Activated B cell treated with CpG ODN at 0.5 μM for 24 hours (primary cell): ENCODE measurements at places on chromosomes 11 and 22. TPM values are rescaled to one million over a fixed set of nuclear protein-coding genes. Genes with fewer than 3 reads are reported as not detected.
A peak's percentile ranks its signal among the peaks of the same experiment; 100 is the strongest.

GRCh38 chr11:11446967-11447366, 93.9 kb upstream of the CSNK2A3 start:
- H3K27ac ChIP-seq = no peak overlapping the region
- H3K36me3 ChIP-seq = no peaks in the 10 kb centered on the region
- H3K4me1 ChIP-seq = no peaks in the 10 kb centered on the region
- no peak overlapping the region for H3K4me3 ChIP-seq

DNA sequence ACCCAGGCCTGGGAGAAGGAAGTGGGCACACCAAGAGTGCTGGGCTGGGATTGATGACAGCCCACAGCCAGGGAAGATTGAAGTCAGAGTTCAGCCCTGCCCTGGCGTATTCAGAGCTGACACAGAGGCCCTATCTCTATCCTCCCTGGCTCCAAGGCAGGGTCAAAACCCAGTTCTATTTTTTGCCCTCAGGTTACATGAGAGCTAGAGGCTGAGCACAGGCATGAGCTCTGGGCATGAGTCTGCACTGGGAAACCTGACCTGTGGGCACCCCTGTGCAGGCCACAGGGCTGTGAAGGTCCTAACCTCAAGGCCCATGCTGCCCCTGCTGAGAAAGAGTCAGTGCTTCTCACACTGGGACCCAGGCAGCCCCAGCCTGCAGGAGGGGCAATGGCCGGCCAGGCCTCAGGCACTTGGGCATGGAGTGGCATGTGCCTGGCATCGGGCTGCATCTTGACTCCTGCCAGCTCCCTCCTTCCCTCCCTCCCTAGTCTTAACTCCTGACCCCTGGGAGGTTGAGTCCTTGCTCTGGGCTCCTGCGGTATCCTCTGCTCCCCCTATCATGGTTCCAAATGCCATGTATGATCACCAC, 5.4 kb downstream of the SLC35E4 start:
- DNase-seq = no peak
- H3K27ac ChIP-seq = no peak overlapping the region
- peaks cover 3% of the 10 kb centered on the region for H3K36me3 ChIP-seq
- H3K4me3 ChIP-seq = no peak overlapping the region
- no peaks in the 10 kb centered on the region for H3K27me3 ChIP-seq

DNA sequence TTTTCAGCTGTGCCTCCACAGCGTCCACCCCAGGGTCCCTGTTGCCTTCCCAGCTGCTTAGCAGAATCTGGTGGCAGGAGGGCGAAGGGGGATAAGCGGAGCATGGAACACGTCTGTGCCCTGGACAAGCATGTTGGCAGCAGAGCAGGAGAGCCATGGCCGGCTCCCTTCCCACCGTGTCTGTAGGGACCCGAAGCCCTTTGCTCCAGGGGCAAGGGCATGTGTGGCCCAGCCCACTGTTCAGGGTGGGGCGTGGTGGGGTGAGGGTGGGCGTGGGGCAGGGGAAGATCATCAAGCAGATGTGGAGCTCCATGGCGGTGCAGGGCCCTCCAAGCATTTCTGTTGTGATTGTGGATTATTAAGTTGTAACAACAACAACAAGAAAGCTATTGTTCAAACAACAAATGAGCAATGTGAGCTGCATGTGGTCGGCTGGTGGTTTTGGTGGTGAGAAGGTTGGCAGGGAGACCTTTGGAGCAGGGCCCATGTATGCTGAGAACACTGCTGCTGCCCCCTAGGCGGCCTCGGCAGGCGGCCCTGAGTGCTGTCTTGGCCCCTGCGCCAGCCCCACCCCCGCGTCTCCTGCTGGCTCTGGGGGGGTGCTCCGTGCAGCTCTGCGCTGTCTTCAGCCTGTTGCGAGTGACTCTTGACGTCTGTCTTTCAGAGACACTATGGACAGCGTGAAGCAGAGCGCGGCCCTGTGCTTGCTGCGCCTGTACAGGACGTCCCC, 50.9 kb downstream of the AP2A2 start:
- H3K27ac ChIP-seq = no peak overlapping the region
- no peaks in the 10 kb centered on the region for H3K4me1 ChIP-seq
- H3K36me3 ChIP-seq = peaks cover 71% of the 10 kb centered on the region
- DNase-seq = no peak
- no peaks in the 10 kb centered on the region for H3K27me3 ChIP-seq

- DNase-seq = peak; percentile 4
- H3K4me3 ChIP-seq = no peak overlapping the region
- H3K27me3 ChIP-seq = peaks cover 18% of the 10 kb centered on the region
- H3K36me3 ChIP-seq = no peaks in the 10 kb centered on the region
- no peak overlapping the region for H3K27ac ChIP-seq
These were observed 4.3 kb downstream of the MRGPRG start for GRCh38 chr11:3214420-3214699.

DNA sequence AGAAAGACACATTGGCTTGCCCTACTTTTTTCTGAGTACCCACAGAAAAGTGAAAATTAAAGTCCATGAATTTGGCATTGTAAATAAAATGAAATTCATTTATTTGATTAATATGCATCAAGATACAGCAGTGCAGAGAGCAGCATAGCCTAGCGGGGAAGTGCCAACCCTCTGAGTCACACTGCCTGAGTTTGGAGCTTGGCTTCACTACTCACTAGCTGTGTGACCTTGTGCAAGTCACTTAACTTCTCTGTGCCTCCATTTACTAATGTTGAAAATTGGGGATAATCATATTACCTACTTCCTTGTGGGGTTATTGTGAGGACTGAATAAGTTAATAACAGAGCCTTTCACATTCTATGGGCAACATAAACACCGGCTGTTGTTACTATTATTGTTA, 111.5 kb upstream of the CSNK2A3 start:
- H3K4me1 ChIP-seq = no peaks in the 10 kb centered on the region
- H3K27me3 ChIP-seq = no peaks in the 10 kb centered on the region
- H3K27ac ChIP-seq = no peak overlapping the region
- no peak for DNase-seq
- no peak overlapping the region for H3K4me3 ChIP-seq

DNA sequence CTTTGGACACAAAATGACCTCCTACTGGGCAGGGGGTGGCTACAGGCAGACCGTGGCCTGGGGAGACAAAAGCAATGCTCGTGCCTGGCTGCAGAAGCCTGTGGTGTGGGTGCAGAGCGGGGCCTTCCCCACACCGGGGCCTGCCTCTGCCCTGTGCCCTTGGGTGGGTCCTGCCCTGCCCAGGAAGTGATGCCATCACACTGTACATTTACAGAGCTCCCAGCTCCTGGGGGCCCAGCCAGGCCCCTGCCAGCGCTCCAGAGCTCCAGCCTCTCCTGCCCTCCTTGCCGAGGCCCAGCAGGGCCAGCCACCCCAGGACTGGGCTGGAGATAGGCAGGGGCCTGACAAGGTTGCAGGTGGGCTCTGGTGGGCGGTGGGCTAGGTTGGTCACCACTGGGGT, 40.1 kb downstream of the MUC5B start:
- peak overlapping the region; percentile 79 for H3K4me3 ChIP-seq
- peaks cover 15% of the 10 kb centered on the region for H3K4me1 ChIP-seq
- DNase-seq = no peak
- H3K36me3 ChIP-seq = peaks cover 4% of the 10 kb centered on the region
- H3K27me3 ChIP-seq = no peaks in the 10 kb centered on the region

DNA sequence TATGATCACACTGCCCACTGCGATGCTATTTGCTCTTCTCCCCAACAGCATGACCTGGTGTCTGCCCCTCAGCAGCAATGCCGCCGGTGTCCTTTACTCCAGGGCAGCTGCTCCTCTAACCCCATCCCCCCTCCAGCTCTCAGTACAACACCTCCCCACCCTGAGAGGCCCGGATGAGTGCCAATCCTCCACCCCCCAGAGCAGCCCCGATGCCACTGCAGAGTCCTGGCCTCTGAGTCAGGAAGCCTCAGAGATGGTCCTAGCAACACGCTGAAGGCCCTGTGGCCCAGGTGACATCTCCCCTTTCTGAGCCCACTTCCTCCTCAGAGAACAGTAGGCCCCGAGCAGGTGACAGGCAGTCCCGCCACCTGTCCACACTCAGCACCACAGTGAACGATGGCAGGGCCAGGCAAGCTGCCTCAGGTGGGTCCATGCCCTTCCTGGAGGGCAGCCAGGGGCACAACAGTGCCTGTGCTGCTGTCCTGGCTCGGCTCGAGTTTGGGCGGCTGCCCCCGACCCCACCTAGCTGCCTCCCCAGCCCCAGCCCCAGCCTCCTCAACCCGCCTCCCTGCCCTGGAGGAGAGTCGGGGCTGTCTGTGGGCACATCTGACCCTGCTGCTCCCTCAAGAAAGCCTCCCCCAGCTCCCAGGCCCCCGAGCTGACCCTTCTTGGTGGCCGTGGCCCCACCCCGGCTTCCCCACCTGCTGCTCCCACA, 3.9 kb upstream of the NDUFS8 start:
- H3K4me3 ChIP-seq = no peak overlapping the region
- DNase-seq = no peak
- H3K36me3 ChIP-seq = peaks cover 2% of the 10 kb centered on the region
- H3K27ac ChIP-seq = no peak overlapping the region
- H3K27me3 ChIP-seq = no peaks in the 10 kb centered on the region
- peaks cover 19% of the 10 kb centered on the region for H3K4me1 ChIP-seq

DNA sequence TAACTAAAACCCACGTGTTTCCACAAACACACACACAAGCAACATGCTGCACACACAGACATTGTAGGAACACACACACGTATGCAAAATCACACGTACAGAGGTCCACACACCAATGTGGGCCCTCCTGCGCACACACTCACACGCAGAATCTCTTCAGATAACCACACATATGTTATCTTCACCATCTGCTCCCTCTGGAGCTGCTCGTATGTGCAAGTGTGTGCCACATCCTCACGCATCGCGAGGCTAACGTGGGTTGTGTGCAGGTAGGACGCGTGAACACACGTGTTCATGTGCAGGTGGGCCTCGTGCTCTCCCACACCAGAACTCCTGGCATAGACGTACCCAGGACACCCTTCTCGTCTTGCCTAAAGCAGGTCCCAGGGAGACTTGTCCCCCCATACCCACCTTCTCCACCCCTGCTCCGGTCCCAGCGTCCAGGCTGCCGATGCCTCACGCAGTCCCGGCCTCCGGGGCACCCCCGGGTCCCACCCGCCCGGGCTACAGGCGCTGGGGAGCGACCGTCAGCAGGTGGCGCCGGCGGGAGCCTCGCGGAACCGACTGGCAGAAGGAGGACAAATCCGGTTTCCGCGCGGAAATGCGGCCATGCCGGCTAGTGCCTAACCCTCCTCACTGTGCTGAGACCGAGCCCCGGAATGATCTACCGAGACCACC, 10.3 kb upstream of the IGSF9B start:
- DNase-seq = no peak
- no peaks in the 10 kb centered on the region for H3K36me3 ChIP-seq
- peaks cover 43% of the 10 kb centered on the region for H3K27me3 ChIP-seq
- no peak overlapping the region for H3K27ac ChIP-seq

- H3K36me3 ChIP-seq = no peaks in the 10 kb centered on the region
- no peaks in the 10 kb centered on the region for H3K27me3 ChIP-seq
- no peaks in the 10 kb centered on the region for H3K4me1 ChIP-seq
- no peak for DNase-seq
These were observed 499.0 kb upstream of the CCDC179 start for GRCh38 chr11:23359297-23359696.

DNA sequence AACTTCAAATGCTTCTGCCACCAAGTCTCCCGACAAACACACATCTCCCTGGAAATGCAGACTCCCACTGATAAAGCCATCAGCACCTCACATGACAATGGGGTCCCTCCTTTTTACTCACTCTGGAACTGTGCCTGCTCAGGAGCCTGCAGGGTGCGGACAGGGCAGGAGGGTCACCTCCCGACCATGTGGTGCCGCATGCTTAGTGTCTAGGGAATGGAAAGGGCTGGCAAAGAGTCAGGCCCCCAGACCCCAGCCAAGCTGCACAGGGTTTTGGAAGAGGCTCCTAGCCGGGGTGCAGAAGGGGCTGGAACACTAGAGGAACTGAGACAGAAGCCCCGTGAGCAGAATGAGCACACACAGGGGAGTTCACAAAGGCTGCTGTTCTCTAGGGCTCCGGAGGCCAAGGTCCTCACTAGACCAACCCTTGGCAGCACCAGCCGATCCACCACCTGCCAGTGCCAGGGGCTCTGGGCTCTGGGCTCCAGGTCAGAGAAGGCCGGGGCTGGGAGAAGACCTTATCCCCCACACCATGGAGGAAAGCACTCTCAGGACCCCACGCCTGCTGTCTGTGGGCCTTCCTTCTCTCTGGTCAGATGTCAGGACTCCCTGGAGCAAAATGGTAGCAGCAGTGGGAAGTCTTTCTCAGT, 125.1 kb upstream of the FGF3 start:
- no peak for DNase-seq
- H3K36me3 ChIP-seq = no peaks in the 10 kb centered on the region
- H3K27me3 ChIP-seq = no peaks in the 10 kb centered on the region
- H3K27ac ChIP-seq = no peak overlapping the region
- H3K4me3 ChIP-seq = no peak overlapping the region

- no peak overlapping the region for H3K27ac ChIP-seq
- no peaks in the 10 kb centered on the region for H3K4me1 ChIP-seq
- H3K4me3 ChIP-seq = no peak overlapping the region
- DNase-seq = no peak
- H3K27me3 ChIP-seq = peaks cover 25% of the 10 kb centered on the region
These were observed 36.1 kb upstream of the HTATIP2 start for GRCh38 chr11:20327377-20327935.

GRCh38 chr11:43459246-43459645, 100.5 kb downstream of the TTC17 start:
- no peak overlapping the region for H3K4me3 ChIP-seq
- no peaks in the 10 kb centered on the region for H3K4me1 ChIP-seq
- H3K27ac ChIP-seq = no peak overlapping the region
- peaks cover 79% of the 10 kb centered on the region for H3K36me3 ChIP-seq
- no peak for DNase-seq

DNA sequence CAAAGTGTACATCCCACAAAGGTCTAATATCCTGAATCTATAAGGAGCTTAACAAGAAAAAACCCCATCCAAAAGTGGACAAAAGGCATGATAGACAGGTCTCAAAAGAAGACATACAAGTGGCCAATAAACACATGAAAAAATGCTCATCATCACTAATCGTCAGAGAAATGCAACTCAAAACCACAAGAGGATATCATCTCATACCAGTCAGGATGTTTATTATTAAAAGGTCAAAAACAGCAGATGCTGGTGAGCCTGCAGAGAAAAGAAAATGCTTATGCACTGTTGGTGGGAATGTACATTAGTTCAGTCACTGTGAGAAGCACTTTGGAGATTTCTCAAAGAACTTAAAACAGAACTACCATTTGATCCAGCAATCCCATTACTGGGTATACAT, 12.7 kb downstream of the LGALS12 start:
- no peaks in the 10 kb centered on the region for H3K36me3 ChIP-seq
- no peak for DNase-seq
- H3K27me3 ChIP-seq = peaks cover 6% of the 10 kb centered on the region
- no peaks in the 10 kb centered on the region for H3K4me1 ChIP-seq
- no peak overlapping the region for H3K27ac ChIP-seq

CD3G gene
- total RNA-seq = 0.20 TPM in 1 of 2 replicates, not detected in the other

CALCA gene
- not detected in 2 replicates for total RNA-seq

DRAP1 gene
- total RNA-seq = 64.7 and 75.8 TPM in 2 replicates

SHANK3 gene
- total RNA-seq = not detected in 2 replicates

CABP7 gene
- 0.07 TPM in 1 of 2 replicates, not detected in the other for total RNA-seq

PTPRCAP gene
- total RNA-seq = 328 and 347 TPM in 2 replicates

INPP5J gene
- 0.12 and 0.16 TPM in 2 replicates for total RNA-seq

MGAT3 gene
- total RNA-seq = 41.5 and 43.4 TPM in 2 replicates

OR6A2 gene
- 0.18 and 0.20 TPM in 2 replicates for total RNA-seq

SLC17A6 gene
- not detected in 2 replicates for total RNA-seq
